ENCODE measurements at places on chromosomes 2 and 18.
A peak's percentile ranks its signal among the peaks of the same experiment; 100 is the strongest.

DNA sequence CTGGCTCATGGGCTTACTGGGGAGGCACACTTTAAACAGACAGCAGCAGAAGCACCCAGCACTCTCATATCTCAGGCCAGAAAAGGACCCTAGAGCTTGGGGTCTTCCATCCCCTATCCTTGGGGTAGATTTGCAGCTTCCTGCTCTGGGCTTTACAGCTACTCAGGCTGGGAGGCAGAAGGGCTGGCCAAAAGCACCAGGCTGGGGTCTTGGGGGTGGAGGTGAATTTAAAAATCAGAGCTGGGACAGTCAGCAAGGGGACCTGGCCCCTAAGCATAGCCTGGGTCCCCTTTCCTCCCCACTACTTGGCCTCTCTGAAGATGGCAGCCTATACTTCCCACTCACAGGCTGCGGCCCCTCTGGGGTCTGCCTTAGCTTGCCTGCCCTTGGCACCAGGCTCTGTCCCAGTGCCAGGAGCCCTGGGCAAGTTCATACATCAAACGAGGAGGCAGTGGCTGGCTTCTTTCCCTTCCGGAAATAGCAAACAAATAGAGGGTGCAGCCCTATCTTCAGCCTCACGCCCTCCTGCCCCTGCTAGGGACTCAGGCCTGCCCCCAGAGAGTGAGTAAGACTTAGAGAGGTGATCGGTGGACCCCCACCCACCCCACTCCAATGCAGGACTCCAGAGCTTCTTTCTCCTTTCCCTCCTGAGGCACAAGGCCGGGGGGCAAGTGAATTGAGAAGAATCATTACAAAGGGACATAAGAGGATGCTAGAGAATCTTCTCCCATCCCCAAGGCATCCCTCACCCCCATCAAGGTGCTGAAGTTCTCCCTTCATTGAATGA, 26.0 kb upstream of the TNS1 start:
- DNase-seq = no peak

DNA sequence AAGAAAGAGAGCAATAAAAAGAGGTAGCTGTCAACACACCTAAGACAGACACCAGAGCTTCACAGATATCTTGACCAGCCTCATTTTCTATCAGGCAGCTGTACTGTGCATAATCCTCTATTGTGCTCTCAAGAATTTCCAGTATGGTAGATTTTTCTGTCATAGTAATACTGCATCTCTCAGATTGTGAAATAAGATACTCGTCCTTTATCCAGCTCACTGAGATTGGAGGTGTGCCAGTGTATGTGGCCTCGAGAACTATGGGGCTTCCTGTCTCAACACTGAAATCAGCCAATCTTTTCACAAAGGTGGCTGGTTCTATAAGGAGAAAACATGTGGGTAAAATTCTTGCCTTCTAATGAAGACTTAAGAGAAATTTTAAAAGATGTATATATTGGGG, 88.9 kb downstream of the TTN start:
- DNase-seq = no peak

- no peak for DNase-seq
Measured at GRCh38 chr2:158633261-158633660, 161.9 kb upstream of the DAPL1 start.

DNA sequence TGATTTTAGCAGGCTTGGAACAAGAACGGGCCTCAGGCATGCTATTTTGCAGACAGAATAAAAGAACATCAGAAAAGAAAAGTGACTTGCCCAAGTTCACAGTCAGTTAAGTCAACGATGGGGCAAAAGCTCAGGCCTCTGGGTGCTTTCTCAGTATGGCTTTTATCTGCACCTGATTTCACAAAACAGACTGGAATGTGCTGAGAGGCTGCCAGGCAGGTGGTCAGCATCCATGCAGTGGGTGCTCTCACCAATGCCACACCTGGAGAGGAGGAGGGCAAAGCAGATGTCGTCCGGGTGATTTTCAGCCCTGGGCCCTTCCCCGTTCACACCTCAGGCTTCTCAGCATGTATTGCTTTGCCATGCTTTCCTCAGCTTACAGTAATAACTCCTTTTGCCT, 854.6 kb downstream of the RNF144A start:
- DNase-seq = no peak

DNA sequence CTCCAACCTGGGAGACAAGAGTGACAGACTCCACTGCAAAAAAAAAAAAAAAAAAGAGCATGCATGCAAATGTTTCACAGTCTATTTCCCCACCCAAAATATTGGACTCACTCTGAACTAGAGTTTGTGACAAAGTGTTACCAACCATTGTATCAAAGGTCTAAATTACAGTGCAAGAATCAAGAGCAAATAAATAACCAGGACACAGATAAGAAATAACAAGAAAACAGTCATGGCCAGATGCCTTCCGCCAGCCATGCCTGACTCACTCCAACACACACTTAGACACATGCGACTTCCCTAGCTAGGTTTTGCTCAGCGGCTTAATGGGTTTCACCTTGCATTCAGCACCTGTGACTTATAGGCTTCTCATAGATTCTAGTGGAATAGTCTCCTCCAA, 62.8 kb downstream of the CYB5A start:
- DNase-seq = no peak

DNA sequence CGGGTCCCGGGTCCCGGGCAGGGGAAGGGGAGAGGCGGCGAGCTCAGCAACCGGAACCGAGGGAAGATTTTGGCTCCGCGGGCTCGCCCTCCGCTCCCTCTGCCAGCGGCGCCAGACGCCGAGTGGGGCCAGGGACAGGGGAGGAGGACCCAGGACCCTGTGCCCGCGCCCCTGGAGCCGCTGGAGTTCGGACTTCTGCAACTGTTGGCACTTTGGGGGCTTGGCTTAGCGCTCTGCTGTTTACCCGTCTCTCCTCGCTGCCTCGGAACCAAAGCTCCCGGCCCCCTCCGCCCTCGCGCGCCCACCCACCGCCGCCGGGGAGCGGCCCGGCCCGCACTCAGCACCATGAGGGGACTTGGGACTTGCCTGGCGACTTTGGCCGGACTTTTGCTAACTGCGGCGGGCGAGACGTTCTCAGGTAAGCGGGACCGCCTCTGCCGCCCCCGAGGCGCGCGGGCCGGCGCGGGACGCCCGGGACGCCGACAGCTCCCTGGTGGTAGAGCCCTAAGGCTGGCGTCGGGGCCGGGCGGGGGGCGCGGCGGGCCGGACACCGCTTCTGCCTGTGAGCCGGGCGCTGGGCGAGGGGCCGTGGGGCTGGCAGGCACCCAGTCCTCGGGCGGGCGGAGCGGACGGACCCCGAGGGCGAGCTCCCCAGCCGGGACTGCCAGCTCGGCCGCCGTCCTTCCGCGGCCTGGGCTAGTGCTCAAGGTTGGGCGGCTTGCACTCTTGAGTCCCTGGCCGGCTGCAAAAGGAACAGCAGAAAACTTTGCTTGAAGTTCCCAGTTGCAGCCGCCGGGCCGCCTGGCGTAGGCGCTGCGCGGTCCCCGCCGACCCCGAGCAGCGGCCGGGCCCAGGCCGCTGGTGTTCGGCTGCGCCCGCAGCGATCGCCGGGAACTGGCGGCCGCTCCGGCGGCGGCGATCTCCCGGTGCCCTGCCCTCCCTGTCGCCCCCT, 634 bp downstream of the PTPRM start:
- no peak for DNase-seq

GRCh38 chr2:18484625-18485024, 75.8 kb downstream of the RDH14 start:
- no peak for DNase-seq

GRCh38 chr18:68543344-68543743, 171.6 kb downstream of the TMX3 start:
- no peak for DNase-seq

GRCh38 chr2:69477627-69478026, 40.4 kb upstream of the NFU1 start:
- no peak for DNase-seq

DNA sequence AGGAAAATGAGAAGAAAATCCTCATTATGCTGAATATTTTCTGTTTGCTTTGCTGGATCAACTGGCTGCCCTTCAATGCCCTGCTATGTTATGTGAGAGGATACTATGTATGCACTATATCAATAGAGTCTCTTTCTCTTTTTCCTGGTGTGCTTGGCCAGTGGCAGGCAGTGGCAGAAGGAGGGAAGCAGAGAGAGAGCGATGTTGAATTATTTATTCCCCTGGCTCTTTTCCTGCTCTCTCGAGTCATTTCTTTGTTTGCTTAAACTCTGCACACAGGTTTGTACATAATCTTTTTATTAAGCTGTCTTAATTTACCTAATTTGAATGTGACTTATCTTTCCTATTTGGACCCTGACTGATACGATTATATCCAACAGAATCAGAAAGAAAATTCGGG, 1727.3 kb downstream of the SUCLG1 start:
- no peak for DNase-seq

- no peak for DNase-seq
Measured at GRCh38 chr18:55141318-55141717, 182.1 kb upstream of the CCDC68 start.

- DNase-seq = no peak
Measured at GRCh38 chr2:121947674-121948073, 192.2 kb downstream of the TSN start.

DNA sequence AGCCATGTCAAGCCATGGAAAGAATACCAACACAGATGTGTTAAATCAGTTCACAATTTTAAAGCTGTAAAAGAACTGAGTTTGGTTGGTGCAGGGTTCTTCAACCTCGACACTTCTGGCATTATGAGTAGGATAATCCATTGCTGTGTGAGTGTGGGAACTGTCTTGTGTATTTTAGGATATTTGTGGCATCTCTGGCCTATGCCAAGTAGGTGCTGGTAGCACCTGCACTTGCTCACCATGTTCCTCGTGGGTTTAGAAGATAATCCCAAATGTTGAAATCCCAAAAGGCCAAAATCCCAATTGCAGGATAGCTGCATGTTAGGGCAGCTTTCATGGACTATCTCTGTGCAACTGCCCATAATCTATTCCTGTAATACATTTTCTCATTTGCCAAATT, 3.8 kb downstream of the KRCC1 start:
- no peak for DNase-seq

DNA sequence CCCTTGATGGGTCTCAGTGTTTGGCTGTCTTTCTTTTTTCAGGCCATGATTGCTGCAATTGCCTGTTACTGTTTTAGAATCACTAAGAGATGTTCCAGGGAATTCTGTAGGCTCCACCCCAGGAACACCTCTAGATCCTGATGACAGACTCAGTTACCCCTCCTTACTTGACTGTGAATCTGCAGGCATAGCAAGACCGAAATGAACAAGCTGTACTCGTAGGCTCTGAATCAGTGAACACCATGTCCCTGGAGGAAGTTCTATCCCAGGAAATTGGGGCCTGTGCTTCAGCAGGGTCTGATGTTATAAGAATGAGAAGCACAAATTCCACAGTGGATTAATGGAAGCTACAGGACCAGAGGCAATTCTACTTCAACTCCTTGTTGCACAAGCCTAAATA, 148.6 kb downstream of the COPS8 start:
- DNase-seq = no peak

DNA sequence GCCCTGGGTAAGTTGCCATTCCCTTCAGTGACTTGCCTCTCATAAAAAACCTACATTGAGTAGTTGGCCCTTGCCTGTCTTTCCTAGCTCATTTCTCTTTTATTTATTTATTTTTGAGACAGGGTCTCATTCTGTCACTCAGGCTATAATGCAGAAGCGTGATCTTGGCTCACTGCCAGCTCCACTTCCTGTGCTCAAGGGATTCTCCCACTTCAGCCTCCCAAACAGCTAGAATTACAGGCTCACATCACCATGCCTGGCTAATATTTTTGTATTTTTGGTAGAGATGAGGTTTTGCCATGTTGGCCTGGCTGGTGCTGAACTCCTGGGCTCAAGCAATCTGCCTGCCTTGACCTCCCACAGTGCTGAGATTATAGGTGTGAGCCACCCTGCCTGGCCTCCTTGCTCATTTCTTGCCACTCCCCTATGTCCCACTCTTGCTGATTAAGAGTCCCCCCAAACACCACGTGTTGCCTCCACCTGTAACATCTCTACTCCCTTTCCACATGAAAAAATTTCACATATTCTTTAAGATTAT, 12.6 kb downstream of the EVA1A start:
- DNase-seq = no peak

DNA sequence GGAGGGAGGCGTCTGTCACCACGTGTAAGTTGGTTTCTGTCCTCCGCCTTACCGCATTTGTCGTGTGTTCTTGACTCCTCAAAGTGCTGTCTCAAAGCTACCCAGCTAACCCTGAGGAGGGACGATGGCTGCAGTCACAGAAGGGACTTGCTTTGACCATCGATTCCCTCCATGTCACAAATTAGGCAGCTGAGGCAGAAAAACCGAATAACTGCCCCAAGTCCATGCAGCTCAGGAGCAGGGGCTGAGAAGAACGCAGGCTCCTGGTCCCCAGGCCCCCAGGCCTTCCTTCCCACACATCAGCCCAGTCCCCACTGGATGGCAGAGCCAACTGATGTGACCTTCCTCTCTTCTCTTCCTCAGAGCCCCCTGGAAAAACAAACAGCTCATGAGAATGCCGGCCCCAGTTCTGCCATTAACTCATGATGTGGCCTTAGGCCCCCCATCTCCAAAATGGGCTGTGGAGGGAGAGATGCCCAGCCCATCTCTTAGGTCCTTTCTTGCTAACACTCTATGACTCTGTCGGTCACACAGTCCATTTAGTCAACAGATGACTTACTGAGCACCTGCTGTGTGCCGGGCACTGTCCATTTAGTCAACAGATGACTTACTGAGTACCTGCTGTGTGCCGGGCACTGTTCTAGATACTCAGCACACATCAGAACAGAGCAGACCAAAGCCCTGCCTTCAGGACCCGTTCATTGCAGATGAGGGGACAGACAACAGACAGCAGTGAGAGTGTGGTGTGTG, 19.6 kb downstream of the MTERF4 start:
- DNase-seq = no peak

GRCh38 chr2:1305342-1306013, 107.8 kb upstream of the TPO start:
- DNase-seq = no peak

DNA sequence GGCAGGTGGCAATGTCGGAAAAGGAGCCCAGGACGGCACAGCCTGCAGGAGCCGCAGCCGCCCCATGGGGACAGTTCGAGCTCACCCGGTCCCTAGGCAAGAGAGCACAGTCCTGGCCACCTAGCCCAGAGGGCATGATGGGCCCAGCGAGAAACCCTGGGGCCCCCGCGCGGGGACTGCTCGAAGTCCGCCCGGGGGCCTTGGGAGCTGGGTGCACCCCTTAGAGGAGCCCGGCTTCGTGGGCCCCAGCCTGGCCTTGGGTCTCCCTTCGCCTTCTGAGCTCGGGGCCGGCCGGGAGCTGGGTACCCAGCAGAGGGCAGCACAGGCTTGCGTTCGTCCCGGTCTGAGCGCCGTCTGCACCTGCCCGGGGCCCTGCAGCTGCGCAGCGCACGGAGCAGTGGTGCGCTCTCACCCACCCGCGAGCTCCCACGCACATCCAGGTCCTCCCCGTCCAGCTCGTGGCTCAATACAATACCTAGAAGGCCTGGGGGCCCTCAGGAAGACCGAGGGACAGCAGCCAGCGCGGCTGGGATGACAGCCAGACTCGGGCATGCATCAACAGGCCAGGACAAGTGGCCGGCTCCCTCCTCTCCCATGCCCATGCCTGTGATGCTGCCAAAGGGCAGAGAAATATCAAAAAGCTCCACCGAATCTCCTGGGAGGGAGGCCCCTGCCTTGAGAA, 96.2 kb upstream of the ZNF532 start:
- peak; percentile 82 for DNase-seq

GRCh38 chr2:98324181-98324580, 22.1 kb upstream of the CNGA3 start:
- DNase-seq = no peak

GRCh38 chr2:44965684-44966083, 24.2 kb downstream of the SIX3 start:
- no peak for DNase-seq

- DNase-seq = no peak
Measured at GRCh38 chr18:42413870-42414269, 458.8 kb downstream of the PIK3C3 start.

- DNase-seq = no peak
Measured at GRCh38 chr2:32783469-32783868, 155.6 kb downstream of the TTC27 start.

Measured in DMS79 treated with DMSO at 0.1 percent for 48 hours (cell line).